Activated CD8-positive, alpha-beta memory T cell treated with anti-CD3 and anti-CD28 coated beads for 4 hours (primary cell): ENCODE measurements at places on chromosomes 2 and 18.

GRCh38 chr2:216663106-216663505 lies 29.9 kb downstream of the IGFBP2 start:
- DNase-seq: no peak

- DNase-seq: no peak
Measured at GRCh38 chr18:73827801-73828200, 319.8 kb downstream of the FBXO15 start.

GRCh38 chr2:235698028-235698427 lies 204.2 kb downstream of the AGAP1 start:
- DNase-seq: no peak

- no peak for DNase-seq
Measured at GRCh38 chr2:9222239-9222892, 15.8 kb downstream of the ASAP2 start.

DNA sequence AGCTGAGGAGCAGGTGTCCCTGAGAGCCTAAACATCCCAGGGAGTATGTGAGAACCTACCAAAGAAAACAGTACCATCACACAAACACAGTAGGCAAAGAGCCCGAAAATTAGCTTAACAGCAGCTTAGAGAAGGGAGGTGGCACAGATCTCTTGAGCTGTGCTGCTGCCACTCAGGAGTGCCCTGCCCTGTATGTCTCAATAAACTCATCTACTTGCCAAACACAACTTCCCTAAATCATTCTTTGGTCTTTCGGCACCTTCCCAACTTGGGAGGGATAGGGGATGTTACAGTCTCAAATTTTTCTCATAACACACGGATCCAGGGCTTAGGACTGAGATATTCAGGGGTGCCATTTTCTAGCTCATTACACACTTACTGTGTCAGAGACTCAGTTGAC lies 45.3 kb upstream of the C1D start:
- no peak for DNase-seq

GRCh38 chr2:218438596-218438995 lies 19.7 kb downstream of the VIL1 start:
- DNase-seq: no peak

DNA sequence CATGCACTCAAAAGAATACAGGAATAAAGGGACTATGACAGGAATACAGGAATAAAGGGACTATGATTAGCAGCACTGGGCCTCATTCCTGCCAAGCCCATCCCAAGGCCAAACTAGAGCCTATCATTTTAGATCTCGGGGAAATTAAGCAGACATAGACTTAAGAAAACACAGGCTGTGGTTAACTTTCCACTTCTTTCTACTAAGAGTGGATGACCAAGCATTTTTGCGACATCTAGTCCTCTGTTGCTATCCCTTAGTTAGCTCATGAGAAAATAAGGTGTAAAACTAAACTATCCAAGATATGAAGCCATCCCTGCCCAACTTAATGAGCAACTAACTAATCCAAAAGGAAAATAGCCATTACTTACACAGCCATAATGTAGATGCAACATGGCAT lies 5.9 kb downstream of the LYPD1 start:
- no peak for DNase-seq

DNA sequence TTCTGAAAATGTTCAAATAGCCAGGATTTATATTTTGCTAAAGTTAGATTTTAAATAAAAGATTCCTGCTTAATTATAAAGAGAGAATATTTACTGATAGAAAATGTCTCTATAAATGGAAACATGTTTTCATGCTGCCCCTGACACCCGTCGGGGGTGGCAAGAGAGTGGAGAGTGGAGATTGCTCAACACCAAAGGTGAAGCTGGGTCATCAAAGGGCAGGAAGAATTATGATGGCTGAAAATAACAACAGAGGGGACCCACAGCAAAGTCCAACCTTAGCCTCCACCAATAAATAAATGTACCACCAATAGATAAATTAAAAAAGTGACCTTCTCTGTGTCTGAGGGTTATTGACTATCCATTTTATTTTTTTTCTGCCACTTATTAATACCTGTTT lies 326.8 kb upstream of the GYPC start:
- no peak for DNase-seq

DNA sequence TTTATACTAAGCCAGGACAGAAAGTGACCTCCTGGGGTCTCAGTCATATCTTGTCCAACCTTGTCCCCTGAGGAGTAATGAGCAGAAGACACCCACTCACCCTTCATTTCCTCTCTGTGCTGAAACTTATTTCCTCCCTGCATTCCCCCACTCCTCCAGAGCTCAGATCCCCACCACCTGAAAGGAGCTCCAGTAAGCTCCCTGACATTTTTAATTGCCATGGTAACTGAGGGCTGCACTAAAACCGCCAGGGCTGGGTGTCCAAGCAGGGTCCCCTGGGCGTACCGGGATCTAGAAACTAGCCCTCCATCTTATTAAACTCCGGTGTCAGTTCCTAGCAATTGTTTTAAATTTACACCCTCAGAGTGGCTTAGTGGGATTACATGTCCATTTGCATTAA lies 393.3 kb upstream of the HNRNPA3 start:
- no peak for DNase-seq

GRCh38 chr2:177897278-177897677 lies 175.3 kb downstream of the PDE11A start:
- no peak for DNase-seq

GRCh38 chr2:222544661-222545060 lies 111.2 kb downstream of the FARSB start:
- DNase-seq: no peak

- no peak for DNase-seq
Measured at GRCh38 chr18:59765343-59765742, 68.1 kb upstream of the CCBE1 start.

DNA sequence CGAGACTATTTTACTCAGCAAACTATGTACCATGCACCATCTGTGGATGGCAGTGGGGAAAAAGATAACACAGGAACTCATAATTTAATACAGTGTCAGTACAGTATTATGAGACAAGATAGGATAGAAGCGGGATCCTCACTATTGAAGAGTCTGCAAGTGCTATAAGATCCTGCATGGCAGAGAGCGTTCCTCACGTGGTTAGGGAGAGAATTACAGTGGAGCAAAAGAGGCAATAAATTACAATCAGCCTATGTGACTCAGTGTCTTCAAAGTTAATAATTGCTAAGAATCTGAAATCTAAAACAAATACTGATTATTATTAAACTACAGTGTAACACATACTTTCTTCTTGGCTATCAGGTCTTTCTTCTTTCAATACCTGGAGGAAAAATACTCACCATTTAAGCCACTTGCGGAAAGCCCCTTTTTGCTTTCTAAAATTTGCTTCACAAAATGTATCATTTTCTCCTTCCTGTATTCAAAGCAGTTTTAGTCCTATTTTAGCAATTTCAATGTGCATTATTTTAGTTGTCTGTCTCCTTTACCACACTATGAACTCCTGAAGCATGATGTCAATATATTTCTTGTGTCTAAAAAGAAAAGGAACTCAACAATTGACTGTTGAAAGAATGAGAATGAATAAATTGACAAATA lies 342.9 kb downstream of the SPAG16 start:
- no peak for DNase-seq

GRCh38 chr18:48829443-48830149 lies 121.2 kb downstream of the SMAD7 start:
- no peak for DNase-seq

DNA sequence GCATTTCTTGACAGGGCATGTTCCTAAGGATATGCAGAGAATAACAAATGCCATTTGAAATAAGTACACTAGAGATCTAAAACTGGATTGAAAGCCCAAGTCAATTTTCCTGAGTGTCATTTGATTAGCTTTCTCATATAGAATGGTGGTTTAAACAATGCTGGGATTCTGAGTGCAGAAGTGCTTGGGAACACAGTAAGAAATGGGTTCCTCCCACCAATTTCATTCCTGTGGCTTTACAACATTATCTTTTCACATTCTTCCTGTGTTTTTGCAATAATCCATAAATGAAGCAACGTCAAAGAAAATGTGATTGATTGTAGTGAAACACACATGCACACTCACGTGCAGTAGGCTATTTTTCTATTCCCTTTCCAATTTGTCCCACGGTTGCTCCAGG lies 1858.4 kb upstream of the PIK3C3 start:
- DNase-seq: no peak

GRCh38 chr2:127084611-127085316 lies 22.2 kb downstream of the BIN1 start:
- no peak for DNase-seq

DNA sequence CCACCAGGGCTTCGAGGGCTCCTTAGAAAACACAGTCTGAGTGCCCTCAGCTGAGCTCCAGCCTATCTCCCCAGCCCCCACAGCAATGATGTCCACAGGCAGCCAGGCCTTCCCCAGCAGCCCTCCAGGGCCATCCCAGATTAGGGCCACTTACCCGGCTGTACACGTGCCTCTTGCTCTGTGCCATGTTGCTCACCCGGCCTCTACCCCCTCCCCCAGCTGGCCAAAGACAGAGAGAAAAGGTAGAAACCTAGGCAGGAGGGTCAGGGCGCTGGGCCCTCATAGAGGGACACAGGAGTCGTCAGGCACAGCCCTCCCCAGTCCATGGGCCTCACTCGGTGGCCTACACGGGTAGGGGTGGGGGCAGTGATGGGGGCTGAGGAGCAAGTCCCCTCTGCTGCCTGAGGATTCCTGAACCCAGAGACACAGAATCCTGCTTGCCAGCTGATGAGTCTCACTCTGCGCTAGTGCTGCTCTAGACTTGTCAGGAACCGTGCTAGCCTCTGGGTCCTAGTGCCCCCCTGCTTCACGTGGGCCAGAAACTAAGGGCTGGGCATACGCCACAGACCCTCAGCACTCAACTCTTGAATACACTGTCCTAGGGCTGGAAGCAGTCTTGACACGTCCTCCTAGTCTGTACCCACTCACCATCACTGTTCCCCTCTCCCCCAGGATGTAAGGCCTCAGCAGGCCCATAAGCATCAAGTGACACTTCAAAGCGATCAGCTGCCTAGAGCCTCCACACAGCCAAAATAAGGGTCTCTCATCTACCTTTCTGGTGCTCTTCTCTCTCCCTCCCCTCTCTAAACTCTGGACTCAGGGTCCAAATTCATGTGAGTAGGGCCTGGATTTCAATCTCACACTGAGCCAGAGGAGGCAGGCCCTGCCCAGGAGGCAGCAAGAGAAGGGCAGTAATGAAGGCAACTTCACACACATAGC lies at the start of gene DCTN1:
DCTN1 (minus strand) TSS at position 461 of the 939 bp plus-strand sequence; CDS start at position 187, 274 bp downstream.
- DNase-seq: no peak

DNA sequence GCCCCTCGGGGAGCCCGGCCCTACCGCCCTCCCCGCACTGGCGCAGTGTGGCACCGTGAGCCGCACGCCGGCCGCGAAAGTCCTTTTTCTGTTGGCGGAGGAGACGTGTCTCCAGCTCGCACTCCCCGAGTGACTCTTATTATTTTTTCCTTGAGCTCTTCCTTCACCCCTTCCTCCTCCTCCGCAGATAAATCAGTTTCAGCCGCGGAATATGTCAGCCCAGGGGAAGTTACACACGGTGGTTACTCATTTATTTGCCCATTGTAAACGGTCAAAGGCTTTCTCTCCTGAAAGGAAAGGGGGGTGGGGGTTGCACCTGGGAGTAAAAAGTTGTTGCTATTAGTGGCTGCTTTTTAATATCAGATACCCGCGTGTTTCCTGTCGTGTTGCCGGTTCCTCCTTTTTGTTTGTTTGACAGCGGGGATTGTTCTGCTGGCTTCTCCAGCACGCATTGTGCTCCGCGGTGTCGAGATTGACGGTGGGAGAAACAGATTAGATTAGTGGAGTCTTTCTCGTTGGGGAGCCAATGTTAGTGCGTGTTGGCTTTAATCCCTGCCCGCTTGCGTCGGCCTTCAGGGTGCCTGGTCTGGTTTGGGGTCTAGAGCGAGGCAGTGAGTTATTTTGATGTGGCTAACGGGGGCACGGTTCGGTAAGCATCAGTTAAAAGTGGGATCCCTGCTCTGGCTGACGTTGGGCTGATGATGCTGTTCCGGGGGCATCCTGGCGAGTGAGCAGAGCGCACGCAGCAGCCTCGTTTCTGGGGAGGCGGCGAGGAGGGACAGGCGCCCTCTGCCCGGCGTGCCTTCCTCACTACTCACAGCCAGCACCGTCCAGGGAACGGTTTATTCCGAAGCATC lies 1.6 kb downstream of the CRIM1 start:
- no peak for DNase-seq

GRCh38 chr2:121136323-121136722 lies 148.7 kb downstream of the TFCP2L1 start:
- no peak for DNase-seq

DNA sequence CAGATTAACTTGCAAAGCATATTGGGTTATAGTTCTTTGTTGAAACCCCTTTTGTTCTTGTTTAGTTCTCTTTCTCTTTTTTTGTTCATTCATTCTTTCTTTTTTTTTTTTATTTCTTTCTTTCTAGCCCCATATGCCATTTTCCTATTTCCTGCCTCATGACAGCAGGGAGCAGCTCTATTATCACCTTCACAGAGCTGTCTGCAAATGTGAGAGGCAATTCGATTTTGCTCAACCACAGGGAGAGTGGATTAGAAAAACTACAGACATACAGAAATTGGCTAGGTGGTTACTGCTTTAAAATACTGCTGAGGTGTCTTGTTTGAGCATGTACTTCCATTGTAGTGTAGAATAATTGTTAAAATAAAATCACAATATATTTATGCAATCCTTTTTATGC lies 44.2 kb upstream of the TBR1 start:
- no peak for DNase-seq

DNA sequence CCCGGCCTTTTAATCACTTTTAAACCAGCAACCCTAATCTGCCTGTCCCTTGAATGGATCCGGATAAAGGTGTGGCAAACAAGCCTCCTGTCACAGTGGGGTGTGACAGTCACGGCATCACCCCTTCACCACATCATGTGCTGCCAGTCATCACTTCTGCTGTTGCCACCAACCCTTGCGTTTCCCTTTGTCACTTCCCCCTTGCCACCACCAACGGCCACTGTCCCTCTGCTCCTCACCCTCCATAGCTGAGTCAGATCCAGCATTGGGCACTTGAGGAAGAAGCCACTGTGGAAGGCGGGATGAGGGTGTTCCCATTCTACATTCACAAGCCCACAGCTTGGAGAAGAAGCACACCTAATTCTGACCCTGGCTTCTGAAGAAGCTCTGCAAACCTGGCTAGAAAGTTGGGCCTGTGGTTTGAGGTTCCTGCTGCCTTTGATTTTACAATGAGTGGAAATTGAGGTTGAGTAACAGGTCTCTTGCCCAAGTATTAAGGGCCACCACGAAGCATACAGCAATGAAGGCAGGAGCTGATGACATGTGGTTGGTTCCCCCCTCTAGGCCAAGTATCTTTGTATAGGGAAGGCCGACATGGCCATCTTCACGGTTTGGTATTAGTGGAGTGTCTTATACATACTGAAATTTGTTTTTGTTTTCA lies 22.9 kb upstream of the DARS1 start:
- peak; percentile 36 for DNase-seq

GRCh38 chr2:140270224-140270623 lies 1490.0 kb upstream of the NXPH2 start:
- no peak for DNase-seq

GRCh38 chr2:118016911-118017310 lies 3.0 kb upstream of the CCDC93 start:
- DNase-seq: no peak
